T-helper 22 cell (primary cell): ENCODE measurements at places on chromosomes 5 and 9.

DNA sequence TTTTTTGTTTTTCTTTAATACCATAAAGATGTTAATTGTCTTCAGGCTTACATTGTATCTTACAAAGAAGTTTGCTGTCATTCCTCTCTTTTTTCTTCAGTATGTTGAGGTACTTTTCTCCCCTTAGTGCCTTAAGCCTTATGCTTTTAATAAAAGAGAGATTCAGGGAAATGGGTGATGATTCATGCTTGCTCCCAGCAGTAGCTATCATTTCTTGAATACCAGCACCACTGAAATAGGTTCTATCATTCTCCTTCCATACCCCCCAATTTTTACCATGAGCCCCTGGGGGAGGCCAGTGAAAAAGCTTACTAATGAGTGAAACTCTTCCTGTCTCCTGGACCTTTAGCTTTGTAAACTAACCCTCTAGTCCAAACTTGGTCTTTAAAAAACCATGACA is 165.0 kb downstream of the FBXL7 start:
- no peak for DNase-seq

DNA sequence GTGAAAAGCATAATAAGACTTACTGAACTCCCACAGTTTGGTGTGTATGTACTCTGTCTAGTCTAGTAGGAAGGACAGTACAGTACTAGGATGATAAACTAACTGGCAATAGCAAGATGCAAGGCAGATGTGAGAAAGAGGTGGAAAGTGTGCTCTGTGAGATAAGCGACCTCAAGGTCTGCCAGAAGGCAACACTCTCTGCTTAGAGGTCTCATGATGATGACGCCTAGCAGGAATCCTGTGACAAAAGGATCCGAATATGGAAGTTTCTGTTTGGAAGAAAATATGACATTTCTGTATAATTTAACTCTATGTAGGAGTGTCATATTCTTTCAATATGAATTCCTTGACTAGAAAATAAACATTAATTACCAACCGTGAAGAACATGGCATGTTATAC is 112.2 kb downstream of the PLPPR1 start:
- DNase-seq = no peak

GRCh38 chr5:139232147-139232724 is 34.1 kb upstream of the SIL1 start:
- DNase-seq = no peak

DNA sequence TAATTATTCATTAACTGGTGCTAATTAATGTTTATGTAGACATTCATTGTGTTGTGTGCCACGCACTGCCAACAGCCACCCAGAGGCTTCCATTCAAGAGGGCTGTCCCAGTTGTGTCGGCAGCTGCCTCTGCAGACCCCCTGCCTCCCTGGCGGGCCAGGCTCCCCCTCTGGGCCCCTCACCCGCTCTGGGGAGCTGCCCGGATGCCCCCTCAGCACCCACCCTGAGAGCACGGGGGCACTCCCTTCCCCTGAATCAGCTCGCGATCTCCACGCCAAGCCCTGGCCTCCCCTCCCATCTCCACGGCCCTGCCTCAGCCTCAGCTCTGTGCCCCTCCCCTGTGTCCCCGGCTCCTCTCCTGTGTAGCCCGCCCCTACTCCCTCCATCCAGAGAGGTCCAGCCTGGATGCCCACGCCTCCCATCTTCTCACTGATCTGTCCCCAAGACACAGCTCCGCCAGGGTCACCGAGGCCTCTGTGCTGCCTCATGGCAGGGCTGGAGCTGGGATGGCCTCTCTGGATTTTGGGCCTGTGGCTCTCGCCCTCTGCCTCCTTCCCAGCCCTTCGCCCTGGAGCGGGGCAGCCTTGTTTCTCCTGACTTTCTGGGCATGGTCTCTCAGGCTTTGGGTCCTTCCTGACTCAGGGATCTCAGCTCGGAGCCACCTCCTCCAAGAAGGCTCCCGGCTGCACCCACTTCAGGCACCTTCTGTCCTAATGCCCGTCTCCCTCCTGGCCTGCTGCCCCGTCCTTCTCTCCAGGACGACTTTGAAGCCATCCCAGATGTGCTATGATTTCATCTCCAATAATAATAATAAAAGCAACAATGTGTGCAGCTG is 16.0 kb upstream of the SLC9A3 start:
- DNase-seq = no peak
